ENCODE measurements at places on chromosomes 5 and 9. TPM values are rescaled to one million over a fixed set of nuclear protein-coding genes. Genes with fewer than 3 reads are reported as not detected.

Gene SLC25A2
- polyA plus RNA-seq: not detected

Gene MCIDAS
- not detected for polyA plus RNA-seq

Gene SLC36A2
- not detected for polyA plus RNA-seq

Gene AGXT2
- not detected for polyA plus RNA-seq

Gene QRFP
- polyA plus RNA-seq: not detected

Gene COL23A1
- not detected for polyA plus RNA-seq

Gene ARL14EPL
- 0.05 TPM for polyA plus RNA-seq

Gene SPINK5
- polyA plus RNA-seq: not detected

Gene FOXD4L4
- polyA plus RNA-seq: not detected

Gene DBH
- not detected for polyA plus RNA-seq

Gene EPB41L4B
- polyA plus RNA-seq: 1.5 TPM

Gene TPPP
- 0.05 TPM for polyA plus RNA-seq

Gene ZBED3
- 7.3 TPM for polyA plus RNA-seq

Gene CDH18
- 0.19 TPM for polyA plus RNA-seq

Gene C5orf15
- 92.9 TPM for polyA plus RNA-seq

Gene MVB12B
- 4.4 TPM for polyA plus RNA-seq

Gene CCDC180
- 0.65 TPM for polyA plus RNA-seq

Gene MZB1
- polyA plus RNA-seq: not detected

Gene ADGRV1
- polyA plus RNA-seq: not detected

Gene SPATA31C1
- not detected for polyA plus RNA-seq

Gene TLE4
- 53.4 TPM for polyA plus RNA-seq
